Chondrocyte (in vitro differentiated cells): ENCODE measurements at places on chromosomes 5 and 9. TPM values are rescaled to one million over a fixed set of nuclear protein-coding genes. Genes with fewer than 3 reads are reported as not detected.

DNA sequence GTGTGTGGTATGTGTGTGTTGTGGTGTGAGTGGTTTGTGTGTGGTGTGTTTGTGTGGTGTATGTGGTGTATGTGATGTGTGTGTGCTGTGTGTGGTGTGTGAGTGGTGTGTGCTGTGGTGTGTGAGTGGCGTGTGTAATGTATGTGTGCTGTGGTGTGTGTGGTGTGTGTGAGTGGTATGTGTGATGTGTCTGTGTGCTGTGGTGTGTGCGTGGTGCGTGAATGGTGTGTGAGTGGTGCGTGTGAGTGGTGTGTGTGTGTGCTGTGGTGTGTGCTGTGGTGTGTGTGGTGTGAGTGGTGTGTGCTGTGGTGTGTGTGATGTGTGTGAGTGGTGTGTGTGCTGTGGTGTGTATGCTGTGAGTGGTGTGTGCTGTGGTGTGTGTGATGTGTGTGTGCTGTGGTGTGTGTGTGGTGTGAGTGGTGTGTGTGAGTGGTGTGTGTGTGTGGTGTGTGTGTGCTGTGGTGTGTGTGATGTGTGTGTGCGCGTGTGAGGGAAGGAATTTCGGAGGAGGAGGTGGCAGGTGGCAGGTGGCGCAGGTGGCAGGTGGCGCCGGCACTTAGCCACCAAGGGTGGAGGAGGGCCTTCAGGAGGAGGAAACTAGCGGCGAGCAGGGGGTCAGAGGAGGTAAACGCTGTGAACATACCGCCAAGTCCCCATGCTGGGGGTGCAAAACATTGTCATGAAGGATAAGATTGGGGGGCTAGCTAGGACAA is 191.8 kb downstream of the MELK start:
- H3K4me1 ChIP-seq: no peaks in the 10 kb centered on the region
- H3K27ac ChIP-seq: no peak overlapping the region
- H3K36me3 ChIP-seq: no peaks in the 10 kb centered on the region
- H3K4me3 ChIP-seq: no peak overlapping the region
- DNase-seq: no peak

DNA sequence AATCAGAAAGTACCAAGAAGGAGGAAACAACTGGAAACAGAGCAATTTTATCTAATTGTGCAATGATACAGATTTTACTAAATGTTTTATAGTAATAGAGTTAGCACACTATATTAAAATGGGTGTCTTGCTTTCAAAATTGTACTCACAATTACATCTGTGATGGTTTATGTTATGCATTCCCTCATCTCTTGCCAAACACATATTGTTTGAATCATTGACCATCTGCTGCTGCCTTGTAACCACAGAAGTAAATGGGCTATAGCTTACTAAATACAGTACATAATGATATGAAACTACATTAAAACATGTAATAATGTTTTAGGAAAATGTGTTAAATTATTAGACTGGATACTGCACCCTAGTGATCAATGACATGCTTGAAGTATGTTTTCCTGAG is 158.1 kb downstream of the SLC25A46 start:
- H3K4me1 ChIP-seq: peaks cover 15% of the 10 kb centered on the region
- DNase-seq: no peak
- H3K27ac ChIP-seq: no peak overlapping the region

DNA sequence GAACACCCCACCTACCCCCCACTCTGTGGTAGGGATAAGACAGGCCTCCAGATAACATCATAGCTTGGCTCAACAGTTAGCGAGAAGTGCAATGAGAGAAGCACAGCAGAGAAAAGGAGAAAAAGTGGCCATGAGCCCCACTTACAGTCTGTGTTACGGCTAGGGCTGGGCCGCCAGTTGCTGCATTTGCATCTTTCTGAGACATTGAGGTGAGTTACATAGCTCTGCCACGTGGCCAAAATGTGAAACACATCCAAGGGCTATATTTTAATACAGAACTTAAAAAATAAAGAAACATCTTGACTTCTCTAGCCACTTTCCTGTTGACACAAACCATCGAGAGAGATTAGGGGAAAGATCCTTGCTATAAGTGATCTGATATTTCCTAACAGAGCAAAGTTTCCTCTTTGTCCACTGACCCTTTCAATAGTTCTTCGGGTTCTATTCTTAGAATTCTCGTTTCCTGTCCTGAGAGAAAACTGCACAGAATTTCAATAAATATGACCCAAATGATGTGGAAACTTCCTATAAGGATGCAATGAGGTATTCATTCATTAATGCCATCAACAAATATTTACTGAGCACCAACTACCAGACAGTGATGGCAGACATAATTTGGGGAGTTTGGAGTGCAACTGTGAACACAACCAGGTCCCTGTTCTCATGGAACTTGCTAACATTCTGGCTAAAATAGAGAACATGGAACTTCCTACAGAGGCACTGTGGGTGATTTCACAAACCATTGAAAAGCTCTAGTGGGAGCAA is 3.2 kb upstream of the TLE4 start:
- no peak overlapping the region for H3K4me3 ChIP-seq
- peaks cover 9% of the 10 kb centered on the region for H3K4me1 ChIP-seq
- no peak for DNase-seq

- H3K27ac ChIP-seq: no peak overlapping the region
- DNase-seq: no peak
Measured at GRCh38 chr5:145948921-145949320, 12.5 kb downstream of the SH3RF2 start.

GRCh38 chr5:147586832-147587231 is 77.0 kb upstream of the DPYSL3 start:
- no peak for DNase-seq
- no peak overlapping the region for H3K4me3 ChIP-seq
- H3K4me1 ChIP-seq: no peaks in the 10 kb centered on the region
- no peak overlapping the region for H3K27ac ChIP-seq

DNA sequence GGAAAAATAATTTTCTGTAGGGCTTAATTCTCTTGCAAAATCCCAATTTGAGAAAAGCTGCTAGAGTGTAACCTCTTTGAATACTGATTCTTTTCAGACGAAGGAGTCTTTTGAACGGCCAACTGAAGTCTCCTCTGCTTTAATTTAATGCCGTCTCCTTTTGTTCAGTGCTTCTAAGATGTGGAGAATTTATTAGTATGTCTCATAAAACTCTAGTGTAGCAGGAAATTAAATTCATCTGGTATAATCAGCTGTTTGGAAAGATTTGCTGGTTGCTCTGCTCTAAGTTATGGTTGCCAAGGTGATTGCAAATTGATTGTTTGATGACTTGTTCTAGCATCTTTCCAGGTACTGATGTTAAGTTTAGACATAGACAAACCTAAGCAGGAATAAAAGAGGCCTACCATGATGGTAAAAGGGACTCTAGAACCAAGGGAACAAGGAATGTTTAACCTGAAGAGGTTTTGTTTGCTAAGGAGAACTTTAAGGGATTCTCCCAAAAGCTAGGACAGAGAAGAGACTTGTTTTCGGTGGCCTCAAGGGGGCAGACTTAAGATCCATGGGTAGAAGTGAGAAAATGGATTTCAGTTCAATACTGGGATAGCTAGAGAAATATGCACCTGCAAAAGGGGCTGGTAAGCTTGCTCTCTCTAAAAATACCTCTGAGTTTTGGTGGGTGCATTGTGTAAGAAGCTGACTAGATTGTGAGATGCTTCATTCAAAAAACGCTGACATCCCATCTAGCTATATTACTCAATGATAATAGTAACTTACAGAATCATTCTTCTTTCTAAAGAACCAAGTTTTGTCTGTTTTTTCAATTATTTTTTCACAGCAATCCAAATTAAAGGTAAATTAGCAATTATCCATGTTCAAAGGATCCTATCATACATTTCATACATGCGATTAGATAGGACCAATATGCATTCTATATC is 5.7 kb upstream of the ADRB2 start:
- H3K4me1 ChIP-seq: peaks cover 4% of the 10 kb centered on the region
- no peak for DNase-seq
- no peaks in the 10 kb centered on the region for H3K36me3 ChIP-seq
- no peak overlapping the region for H3K4me3 ChIP-seq
- H3K27me3 ChIP-seq: peaks cover 16% of the 10 kb centered on the region
- no peak overlapping the region for H3K27ac ChIP-seq

DNA sequence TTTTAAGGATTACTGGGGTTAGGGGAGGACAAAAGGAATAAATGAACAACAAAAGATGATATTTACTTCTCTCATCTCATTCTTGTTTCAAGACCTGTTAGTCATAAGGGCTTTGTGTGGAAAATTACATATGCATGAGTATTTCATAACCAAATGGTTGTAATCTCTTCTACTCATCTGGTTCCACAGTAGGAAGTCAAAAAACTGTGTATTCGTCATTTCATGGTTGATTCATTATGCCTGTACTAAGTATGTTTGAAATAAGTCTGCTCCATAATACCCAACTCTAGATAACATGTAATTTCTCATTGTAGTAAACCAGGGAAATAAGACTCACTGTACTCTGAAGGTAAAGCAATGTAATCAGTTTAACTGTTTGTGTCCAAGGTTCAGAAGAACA is 212.9 kb downstream of the ARRDC3 start:
- no peak overlapping the region for H3K27ac ChIP-seq
- no peak for DNase-seq
- no peak overlapping the region for H3K4me3 ChIP-seq
- no peaks in the 10 kb centered on the region for H3K27me3 ChIP-seq

DNA sequence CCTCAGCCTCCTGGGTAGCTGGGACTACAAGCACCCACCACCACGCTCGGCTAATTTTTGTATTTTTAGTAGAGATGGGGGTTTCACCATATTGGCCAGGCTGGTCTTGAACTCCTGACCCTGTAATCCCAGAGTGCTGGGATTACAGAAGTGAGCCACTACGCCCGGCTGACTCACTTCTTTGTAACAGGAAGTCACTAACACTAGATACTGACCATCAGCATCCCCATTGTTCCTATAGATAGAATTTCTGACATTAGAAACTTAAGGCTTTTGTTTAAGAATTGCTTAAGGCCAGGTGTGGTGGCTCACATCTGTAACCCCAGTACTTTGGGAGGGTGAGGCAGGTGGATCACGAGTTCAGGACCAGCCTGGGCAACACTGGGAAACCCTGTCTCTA is 42.2 kb downstream of the LEAP2 start:
- no peak overlapping the region for H3K27ac ChIP-seq
- peaks cover 9% of the 10 kb centered on the region for H3K4me1 ChIP-seq
- no peaks in the 10 kb centered on the region for H3K27me3 ChIP-seq
- no peak overlapping the region for H3K4me3 ChIP-seq
- no peak for DNase-seq

- H3K27ac ChIP-seq: no peak overlapping the region
- H3K27me3 ChIP-seq: no peaks in the 10 kb centered on the region
- H3K4me3 ChIP-seq: no peak overlapping the region
Measured at GRCh38 chr9:3903906-3904305, 378.1 kb upstream of the RFX3 start.

DNA sequence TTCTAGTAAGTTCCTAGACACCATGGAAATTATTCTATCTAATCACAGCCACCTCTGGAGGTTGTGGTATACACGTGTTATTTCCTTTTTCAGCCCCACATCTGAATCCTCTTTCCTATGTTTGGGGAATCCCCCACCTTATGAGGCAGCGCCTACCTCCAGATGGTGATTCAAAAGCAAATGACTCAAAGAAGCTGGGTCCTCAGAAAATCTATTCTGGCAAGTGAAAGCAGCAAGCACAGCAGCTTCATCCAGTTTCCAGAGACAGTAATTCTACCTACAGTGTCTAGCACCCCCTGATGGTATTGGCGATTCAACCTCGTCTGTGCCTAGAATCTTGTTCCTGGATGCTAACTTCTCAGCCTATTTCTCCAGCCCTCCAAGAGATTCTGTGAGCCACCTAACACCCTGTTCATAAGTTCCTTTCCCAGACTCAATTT is 43.0 kb downstream of the STRBP start:
- no peaks in the 10 kb centered on the region for H3K36me3 ChIP-seq
- no peak overlapping the region for H3K4me3 ChIP-seq
- no peak for DNase-seq
- peaks cover 9% of the 10 kb centered on the region for H3K4me1 ChIP-seq
- H3K27me3 ChIP-seq: no peaks in the 10 kb centered on the region

DNA sequence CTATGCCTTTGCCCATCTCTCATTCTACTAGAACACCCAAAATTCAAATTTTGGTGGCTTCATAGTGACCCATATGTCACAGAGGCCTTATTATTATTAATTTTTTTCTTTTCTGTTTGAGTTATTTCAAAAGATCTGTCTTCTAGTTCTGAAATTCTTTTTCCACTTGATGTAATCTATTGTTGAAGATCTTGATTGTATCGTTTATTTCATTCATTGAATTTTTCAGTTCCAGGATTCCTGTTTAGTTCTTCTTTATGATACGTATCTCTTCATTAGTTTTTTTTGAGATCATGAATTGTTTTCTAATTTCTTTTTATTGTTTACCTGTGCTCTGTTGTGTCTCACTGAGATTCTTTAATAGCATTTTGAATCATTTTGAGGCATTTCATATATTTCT is 24.6 kb upstream of the APBA1 start:
- no peak for DNase-seq
- H3K4me1 ChIP-seq: no peaks in the 10 kb centered on the region
- peaks cover 22% of the 10 kb centered on the region for H3K36me3 ChIP-seq
- H3K4me3 ChIP-seq: no peak overlapping the region

DNA sequence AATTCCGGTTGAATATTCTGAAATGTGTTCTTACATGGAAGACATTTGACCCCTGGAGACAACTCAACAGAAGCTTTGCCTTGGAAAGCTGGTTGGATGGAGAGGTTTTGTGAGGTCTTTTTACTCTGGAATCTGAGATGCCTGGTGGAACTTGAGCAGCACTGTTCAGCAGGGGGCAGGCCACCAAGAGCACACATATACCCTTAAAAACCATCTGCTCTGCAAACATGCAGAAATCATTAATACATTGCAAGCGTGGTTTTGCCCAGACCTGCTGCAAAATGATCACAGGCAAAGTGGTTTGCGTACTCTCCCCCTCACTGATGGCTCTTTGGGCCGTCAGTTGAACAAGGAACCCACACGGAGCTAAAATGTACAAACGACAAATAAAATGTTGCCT is 32.8 kb upstream of the DAP start:
- no peaks in the 10 kb centered on the region for H3K36me3 ChIP-seq
- no peak for DNase-seq
- H3K27ac ChIP-seq: no peak overlapping the region
- H3K4me1 ChIP-seq: peaks cover 12% of the 10 kb centered on the region
- H3K27me3 ChIP-seq: no peaks in the 10 kb centered on the region

The PCDHGB2 gene
- 0.95 to 1.8 TPM (median 1.0 TPM) in 3 replicates for total RNA-seq

The SPATA31C1 gene
- total RNA-seq: not detected in 3 replicates

The MIGA2 gene
- 19.7 to 26.7 TPM (median 22.0 TPM) in 3 replicates for total RNA-seq

The CATSPER3 gene
- 0.17 to 0.64 TPM (median 0.39 TPM) in 3 replicates for total RNA-seq
